ENCODE measurements at places on chromosomes 2 and 18.

DNA sequence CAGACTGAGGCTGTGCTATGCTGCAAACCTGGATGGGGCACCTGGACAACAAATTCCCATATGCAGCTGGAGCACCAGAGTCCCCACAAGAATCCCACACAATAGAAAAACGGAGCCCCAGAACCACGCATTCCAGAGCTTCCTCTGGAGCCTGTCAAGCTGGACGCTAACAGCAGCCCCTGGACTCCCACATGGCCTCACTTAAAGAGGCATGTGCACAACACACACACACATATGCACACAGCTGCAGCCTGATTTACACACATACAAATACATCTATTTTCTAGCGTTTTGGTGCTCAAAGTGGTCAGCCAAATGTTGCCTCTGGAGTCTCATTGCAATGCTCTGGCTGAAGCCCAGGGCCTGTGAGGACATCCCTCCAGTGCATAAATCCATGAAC is 632.7 kb upstream of the ID2 start:
- no peak for DNase-seq

GRCh38 chr2:212953170-212953920 is 198.1 kb downstream of the IKZF2 start:
- DNase-seq, result no peak

GRCh38 chr18:56043641-56044061 is 455.7 kb upstream of the TCF4 start:
- DNase-seq, result no peak

DNA sequence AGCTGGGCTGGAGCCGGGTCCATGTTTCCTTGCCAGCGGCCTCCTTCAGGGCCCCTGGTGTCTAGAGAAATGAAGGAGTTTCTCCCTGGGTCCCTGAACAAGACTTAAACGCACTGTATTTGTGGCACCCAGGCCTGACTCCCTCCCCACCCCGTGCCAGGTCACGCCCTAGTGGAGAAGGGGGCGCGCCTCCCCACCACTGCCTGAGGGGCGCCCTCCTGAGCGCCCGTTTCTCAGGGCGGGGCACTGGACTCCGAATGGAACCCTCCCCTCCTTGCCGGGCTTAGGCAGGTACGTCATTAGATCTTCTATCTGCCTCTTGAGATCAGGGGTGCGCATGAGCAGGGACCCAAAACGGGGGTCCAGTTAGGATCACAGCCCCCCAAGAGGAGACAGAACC is 16.3 kb downstream of the ODC1 start:
- DNase-seq, result no peak

- peak; percentile 66 for DNase-seq
Measured at GRCh38 chr2:38716185-38716584, 35.0 kb downstream of the SRSF7 start.

- DNase-seq, result peak; percentile 90
Measured at GRCh38 chr2:113858764-113859163, 31.1 kb upstream of the ACTR3 start.

DNA sequence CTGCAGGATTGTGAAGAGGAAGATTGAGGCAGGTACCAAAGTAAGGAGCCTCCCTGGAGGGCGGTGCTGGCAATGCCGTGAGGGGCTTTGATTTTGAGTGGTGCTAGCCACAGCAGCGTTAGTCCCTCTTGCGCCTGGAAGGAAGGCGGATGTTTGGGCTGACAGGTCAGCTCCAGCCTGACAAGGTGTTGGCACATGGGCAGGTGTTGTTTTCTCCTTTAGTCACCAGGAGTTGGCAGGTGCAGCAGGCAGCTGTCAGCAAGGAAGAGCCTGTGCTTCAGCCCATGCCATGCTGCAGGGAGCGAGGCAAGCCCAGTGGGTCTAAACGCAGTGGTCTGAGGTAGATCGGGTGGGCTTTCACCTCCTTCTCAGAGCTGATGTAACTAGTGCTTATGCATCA is 8.5 kb downstream of the SEC11C start:
- no peak for DNase-seq

GRCh38 chr2:224211181-224211480 is 172.0 kb upstream of the SERPINE2 start:
- no peak for DNase-seq

- DNase-seq, result no peak
Measured at GRCh38 chr2:127175751-127176354, 44.2 kb downstream of the CYP27C1 start.

DNA sequence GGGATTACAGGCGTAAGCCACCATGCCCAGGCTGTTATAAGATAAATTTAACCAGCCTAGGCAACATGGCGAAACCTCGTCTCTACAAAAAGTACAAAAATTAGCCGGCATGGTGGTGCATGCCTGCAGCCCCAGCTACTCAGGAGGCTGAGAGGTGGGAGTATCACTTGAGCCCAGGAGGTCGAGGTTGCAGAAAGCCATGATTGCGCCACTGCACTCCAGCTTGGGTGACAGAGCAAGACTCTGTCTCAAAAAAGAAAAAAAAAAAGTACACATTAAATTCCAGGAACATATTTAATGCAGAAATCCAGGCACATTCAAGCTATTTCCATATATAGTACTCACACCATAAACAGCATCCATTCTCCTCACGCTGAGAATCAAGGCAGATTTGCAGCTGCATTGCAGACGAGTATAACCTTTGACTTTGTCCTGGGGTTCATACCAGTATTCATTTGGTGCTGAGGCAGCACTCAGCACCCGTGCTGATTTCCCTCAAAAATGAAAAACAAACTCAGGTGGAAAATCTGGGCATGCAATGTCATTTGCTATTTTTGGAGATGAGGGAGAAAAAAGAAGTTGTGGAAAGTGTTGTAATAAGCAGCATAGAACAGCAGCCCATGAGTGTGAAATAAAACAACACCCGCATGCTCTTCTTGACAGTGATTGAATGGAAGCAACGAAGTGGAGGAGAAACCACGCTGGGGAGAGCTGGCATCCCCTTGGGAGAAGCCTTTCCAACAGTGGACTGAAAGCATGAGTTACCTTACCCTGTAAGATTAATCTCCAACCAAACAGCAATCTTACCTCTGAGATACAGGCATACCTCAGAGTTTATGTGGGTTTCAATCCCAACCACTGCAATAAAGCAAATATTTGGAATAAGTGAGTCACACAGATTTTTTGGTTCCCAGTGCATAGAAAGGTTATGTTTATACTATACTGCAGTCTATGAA is 46.8 kb upstream of the ANXA4 start:
- peak; percentile 64 for DNase-seq

GRCh38 chr2:197281421-197281820 is 29.2 kb downstream of the ANKRD44 start:
- DNase-seq, result peak; percentile 89

DNA sequence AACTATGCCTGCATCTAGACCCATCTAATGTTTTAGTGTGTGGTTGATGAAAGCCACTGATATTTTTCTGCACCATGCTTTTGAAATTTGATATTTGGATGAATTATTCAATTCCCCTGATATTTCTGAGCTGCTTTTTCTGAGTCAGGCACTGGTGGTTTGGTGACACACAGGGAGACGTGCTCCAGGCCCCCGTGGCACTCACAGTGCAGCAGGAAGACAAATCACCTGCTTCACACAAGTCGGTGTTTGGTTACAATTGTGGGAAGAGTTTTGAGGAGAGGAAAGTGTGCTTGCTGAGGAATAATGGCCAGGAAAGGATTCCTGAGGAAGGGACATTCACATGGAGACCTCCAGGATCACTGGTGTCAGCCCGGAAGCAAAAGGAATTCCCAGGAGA is 179.7 kb downstream of the ACKR3 start:
- DNase-seq, result peak; percentile 54

GRCh38 chr2:66824926-66825325 is 390.0 kb downstream of the MEIS1 start:
- DNase-seq, result no peak

- DNase-seq, result no peak
Measured at GRCh38 chr2:45046786-45047185, 37.5 kb upstream of the SIX2 start.

DNA sequence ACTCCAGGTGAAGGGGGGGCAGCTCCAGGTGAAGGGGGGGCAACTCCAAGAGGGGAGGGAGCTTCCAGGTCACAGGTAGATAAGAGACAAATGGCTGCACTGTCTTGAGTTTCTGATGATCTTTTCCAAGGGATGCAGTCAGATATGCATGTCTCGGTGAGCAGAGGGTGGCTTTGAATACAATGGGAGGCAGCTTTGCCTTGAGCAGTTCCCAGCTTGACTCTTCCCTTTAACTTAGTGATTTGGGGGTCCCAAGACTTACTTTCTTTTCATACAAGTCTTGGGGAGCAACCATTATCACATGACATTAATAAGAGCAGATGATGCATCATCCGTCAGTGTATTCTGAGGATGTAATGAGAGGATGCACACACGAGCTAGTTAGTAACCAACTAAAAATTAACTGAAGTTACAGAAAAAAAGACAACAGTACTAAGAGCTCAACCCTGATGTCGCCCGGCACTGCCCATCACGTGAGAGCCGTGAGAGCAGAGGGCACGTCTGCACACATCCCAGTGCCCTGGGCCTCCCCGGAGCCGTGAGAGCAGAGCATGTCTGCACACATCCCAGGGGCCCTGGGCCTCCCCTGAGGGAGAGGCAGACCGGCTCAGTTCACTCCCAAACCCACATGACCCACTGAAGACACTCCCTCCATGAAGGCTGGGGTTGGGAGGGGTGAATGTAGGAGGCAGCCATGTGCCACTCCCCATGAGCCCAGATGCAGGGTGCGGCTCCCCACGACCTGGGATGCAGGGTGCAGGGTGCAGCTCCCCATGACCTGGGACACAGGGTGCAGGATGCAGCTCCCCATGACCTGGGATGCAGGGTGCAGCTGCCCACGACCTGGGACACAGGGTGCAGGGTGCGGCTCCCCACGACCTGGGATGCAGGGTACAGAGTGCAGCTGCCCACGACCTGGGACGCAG is 39.4 kb downstream of the PXDN start:
- no peak for DNase-seq

DNA sequence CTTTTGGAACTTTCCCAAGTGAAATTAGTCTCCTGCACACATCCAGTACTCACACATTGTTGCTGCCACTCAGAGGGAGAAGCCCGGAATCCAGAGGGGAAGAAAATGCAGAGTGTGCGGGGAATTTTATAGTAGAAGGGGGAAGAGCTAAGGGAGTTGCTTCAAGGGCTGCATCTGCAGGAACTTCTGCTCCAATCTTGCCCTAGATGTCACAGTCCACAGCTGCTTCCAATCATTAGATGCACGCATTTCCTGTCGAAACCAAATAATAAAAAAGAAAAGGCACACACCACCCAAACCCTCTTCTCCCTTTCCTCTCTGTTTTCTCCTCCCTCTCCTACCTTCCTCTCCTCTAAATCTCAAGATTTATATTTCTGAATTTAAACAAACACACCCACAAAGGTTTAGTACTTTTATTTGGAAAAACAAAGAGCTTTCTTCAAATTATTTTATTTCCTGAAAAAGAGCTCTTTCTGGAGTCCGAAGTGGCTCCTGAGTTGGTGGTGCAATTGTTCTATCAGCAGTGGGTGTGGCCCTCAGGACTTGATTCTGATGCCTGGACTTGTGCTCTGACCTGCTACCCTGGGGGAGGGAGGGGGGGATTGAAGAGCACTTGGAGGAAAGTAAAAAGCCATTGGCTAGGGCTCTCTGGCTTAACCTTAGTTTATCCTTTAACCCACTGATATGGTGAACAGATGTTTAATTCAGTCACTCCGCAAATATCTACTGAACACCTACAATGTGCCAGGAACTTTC is 72.0 kb downstream of the KCNE4 start:
- DNase-seq, result no peak

- no peak for DNase-seq
Measured at GRCh38 chr2:216450784-216451183, 38.5 kb downstream of the SMARCAL1 start.

DNA sequence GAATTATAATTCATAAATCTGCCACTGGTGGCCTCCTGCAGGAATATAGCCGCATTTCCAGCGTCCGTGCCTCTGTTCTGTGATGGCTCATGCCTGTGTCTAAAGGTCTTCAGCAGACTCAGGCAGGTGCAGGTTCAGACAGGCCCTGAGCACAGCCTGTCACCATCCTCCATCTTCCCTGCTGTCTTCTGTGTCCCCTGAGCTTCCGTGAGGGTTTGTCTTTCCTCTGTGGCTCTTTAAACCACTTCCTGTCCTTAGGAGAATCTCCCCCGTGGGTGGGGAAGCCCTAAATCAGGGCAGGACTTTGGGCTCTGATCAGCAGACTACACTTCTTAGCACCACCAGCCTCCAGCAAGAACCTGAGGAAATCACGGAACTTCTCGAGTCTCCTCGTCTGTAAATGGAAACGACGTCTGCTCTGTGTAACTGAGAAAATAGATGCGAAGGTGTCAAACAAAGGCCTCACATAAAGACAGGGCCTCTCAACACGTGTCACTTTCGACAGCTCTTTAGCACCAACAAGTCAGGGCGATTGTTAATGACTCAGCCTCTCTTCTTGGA is 24.1 kb upstream of the NFATC1 start:
- DNase-seq, result no peak

DNA sequence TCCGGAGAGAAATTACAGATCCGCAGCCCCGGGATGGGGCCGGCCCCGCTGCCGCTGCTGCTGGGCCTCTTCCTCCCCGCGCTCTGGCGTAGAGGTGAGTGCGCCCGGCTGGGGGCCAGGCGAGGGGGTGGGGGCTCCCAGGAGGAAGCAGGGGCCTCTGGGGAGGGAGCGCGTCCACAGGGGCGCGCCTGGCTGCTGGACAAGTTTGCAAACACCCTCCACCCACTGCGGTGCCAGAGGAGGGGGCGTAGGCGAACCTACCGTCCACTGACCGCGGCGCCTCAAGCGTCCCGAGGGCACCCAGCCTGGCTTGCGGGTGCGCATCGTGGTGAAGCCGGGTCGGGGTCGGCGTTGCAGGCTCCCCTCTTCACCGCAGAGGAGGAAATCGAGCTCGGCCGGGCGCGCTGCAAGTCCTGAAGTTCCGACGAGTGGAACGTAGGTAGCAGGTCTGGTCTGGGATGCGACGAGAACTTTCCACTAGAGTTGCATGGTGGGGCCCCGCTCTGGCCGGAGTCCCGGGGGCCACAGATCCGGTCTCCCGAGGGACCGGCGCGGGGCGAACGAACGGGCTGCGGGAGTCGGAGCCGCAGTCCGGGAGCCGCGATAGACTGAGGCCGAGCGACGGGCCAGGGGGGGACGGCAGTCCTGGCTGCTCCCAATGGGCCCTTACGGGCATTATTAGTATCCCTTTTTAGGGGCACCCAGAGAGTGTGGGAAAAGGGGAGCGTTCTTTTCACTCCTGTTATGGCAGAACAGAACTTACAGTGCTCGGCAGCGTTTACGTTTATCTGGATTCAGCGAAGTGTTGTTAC is 502 bp downstream of the MERTK start:
- peak; percentile 17 for DNase-seq

GRCh38 chr18:58387716-58388115 is 241.2 kb downstream of the ALPK2 start:
- DNase-seq, result no peak

DNA sequence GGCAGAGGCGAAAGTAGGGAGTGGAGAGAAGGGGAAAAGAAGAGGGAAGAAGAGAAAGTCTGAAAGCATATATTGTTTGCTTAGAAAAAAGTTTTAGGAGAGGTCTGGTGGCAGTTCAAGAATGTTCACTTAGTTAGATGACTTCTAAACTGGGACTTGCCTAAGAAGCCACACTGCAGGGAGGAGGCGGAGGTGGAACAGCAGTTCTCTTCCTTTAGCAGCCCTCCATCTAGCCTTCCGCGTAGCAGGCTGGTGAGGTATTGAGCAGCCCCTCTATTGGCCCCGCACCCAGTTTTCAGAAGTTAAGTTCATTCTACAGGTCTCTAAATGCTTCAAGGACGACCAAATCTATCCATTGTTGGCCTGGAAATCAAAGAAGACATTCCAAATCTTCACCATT is 31.9 kb upstream of the WIPF1 start:
- DNase-seq, result no peak
